T-cell (primary cell): ENCODE measurements at places on chromosomes 4 and X.
A peak's percentile ranks its signal among the peaks of the same experiment; 100 is the strongest.

GRCh38 chr4:56613101-56613862 is 67.8 kb downstream of the HOPX start:
- no peak for DNase-seq

GRCh38 chrX:13013363-13014110 is 30.9 kb downstream of the FAM9C start:
- DNase-seq: peak; percentile 25

- DNase-seq: no peak
Measured at GRCh38 chrX:3699821-3700381, 13.5 kb downstream of the PRKX start.

GRCh38 chrX:121569609-121570008 is 522.2 kb downstream of the GLUD2 start:
- DNase-seq: no peak

DNA sequence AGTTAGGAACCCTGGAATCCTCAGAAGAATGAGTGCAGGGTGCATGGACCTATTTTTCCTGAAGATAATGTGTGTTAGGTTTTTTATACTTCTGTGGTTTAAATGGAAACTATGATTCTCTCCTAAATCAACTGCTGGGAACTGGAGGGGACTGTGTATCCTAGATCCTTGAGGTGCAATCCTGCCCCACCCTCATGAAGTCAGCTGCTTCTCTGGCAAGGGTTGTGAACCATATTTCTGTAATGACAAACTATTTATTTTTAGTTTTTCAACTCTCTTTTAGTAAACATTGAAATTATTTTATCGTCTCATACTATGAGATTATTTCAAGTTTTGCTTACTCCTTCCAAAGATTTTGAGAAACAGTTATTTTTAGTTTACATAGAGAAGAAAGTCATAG is 25.8 kb upstream of the VEGFC start:
- no peak for DNase-seq

GRCh38 chr4:177960566-177960965 is 518.3 kb upstream of the AGA start:
- no peak for DNase-seq

GRCh38 chrX:9293903-9294302 is 171.0 kb upstream of the TBL1X start:
- DNase-seq: no peak

DNA sequence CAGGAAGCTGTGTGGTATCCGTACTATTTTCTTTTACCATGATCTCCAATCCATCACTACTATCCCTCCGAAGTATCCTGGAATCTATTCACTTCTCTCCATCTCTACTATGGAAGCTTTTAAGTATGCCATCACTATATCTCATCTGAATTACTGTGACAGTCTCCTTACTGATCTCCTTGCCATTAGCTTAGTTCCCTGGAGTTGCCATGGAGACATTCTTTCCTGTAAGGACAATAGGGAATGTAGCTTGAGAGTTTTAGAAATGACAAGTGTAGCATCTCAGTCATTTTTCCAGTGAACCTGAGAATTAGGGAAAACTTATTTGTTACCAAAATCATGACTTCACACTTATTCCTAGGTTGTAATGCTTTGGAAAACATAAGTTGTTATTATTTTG is 86.3 kb downstream of the HPGD start:
- DNase-seq: no peak

DNA sequence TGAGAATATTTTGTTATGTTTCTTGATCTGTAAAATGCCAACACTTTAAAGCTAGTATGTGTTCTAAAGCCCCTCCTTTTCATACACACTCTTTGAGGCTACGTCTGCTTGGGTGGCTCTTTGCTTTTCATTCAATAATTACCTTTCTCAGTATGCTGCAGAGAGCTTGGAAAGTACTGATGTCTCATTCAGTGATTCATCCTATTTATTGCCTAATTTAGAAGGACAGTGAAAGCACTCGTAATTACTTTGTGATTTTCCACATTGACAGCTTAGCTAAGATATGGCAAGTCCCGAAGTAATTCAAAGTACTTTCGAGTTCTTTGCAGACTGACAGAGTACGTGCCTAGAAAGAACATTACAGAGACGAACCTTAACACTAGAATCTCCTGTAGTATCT is 57.2 kb downstream of the BMP15 start:
- DNase-seq: no peak

DNA sequence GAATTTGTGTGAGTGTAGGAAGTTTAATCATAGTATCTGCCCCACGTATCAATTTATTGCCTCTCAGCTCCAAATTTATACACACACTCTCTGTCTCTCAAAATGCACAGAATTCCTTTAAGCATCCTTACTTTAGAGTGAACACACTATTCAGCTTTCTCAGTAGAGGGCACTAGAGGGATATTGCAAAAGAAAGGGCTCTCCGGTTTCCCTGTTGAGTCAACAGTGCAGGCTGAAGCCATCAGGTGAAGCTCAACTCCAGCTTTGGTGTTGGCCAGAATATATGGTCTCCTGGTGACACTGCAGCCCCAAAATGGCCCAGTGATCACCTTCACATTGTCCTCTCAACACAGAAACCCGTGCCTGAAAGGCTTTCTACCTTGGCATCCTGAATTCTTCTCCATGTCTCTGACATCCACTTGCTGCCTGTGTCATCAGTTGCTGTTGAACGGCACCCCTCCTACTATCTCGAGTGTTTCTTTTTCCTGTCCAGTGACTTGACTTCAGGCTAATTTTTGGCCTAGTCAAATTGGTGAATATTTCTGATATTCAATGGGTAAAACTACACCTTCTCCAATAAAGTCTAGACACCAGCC is 670.5 kb downstream of the GABRG1 start:
- no peak for DNase-seq
